ENCODE measurements at places on chromosomes 11 and 22. TPM values are rescaled to one million over a fixed set of nuclear protein-coding genes. Genes with fewer than 3 reads are reported as not detected.

CEP57 gene
- total RNA-seq: 73.2 TPM

C22orf42 gene
- total RNA-seq: not detected

SBF1 gene
- 211 TPM for total RNA-seq

BTBD18 gene
- not detected for total RNA-seq

OR8K1 gene
- total RNA-seq: not detected

APOBEC3F gene
- total RNA-seq: 27.9 TPM

SEC14L6 gene
- not detected for total RNA-seq

GAL3ST3 gene
- total RNA-seq: not detected

P4HA3 gene
- not detected for total RNA-seq

GRCh38 chr22:46661221-46661851, 41.1 kb downstream of the GRAMD4 start:
- H3K36me3 ChIP-seq: no peaks in the 10 kb centered on the region
- DNase-seq: no peak
- H3K27me3 ChIP-seq: no peaks in the 10 kb centered on the region
- H3K27ac ChIP-seq: no peak overlapping the region

DNA sequence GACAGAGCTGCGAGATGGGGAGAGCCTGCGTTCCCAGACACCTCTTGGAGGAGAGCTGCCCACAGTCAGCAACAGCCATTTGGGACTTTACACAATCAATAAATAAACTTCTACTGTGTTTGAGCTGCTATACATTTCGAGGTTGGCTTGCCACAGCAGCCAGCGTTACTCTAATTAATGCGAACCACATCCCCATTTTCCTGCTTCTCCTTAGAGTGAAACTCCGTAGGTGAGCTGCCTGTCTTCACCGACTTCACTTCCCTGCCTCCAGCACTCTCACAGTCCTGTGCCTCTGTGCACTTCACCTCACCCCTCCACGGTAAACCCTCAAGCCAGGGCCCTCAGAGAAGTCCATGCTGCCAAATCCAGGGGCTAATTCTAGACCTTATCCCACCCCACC, 5.9 kb upstream of the SLC22A12 start:
- no peaks in the 10 kb centered on the region for H3K36me3 ChIP-seq
- peaks cover 4% of the 10 kb centered on the region for H3K27me3 ChIP-seq
- no peak overlapping the region for H3K4me3 ChIP-seq
- no peak for DNase-seq

- no peak for DNase-seq
- H3K4me3 ChIP-seq: no peak overlapping the region
- H3K27ac ChIP-seq: no peak overlapping the region
- H3K27me3 ChIP-seq: no peaks in the 10 kb centered on the region
- H3K4me1 ChIP-seq: peaks cover 29% of the 10 kb centered on the region
- peaks cover 47% of the 10 kb centered on the region for H3K36me3 ChIP-seq
Measured at GRCh38 chr22:24331468-24332440, 61.1 kb downstream of the SPECC1L start.

- H3K27ac ChIP-seq: no peak overlapping the region
- no peak overlapping the region for H3K4me3 ChIP-seq
- DNase-seq: no peak
- H3K36me3 ChIP-seq: no peaks in the 10 kb centered on the region
- no peaks in the 10 kb centered on the region for H3K27me3 ChIP-seq
- no peaks in the 10 kb centered on the region for H3K4me1 ChIP-seq
Measured at GRCh38 chr22:33224841-33225240, 166.7 kb upstream of the SYN3 start.

DNA sequence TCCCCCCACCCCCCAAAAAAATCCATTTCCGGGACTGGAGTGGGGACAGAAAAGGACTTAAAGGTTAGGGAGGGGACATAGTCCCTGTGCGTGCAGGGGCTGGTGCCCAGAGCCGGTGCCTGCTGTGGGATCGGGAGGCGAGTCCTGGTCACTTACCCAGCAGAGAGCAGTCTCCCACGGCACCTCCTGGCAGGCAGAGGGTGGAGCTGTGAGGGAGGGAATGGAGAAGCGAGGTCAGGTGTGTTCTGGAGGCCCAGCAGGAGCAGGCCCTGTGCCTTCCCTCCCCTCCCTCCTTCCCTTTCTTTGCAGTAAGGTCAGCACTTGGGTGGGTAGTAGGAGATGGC, 28.4 kb downstream of the SHANK3 start:
- no peaks in the 10 kb centered on the region for H3K36me3 ChIP-seq
- H3K27me3 ChIP-seq: no peaks in the 10 kb centered on the region
- peaks cover 14% of the 10 kb centered on the region for H3K4me1 ChIP-seq
- no peak for DNase-seq

GRCh38 chr11:85764796-85765195, 46.1 kb downstream of the SYTL2 start:
- DNase-seq: no peak
- peaks cover 37% of the 10 kb centered on the region for H3K4me1 ChIP-seq
- no peaks in the 10 kb centered on the region for H3K27me3 ChIP-seq
- peaks cover 27% of the 10 kb centered on the region for H3K36me3 ChIP-seq
- H3K4me3 ChIP-seq: no peak overlapping the region

- H3K27ac ChIP-seq: no peak overlapping the region
- peaks cover 14% of the 10 kb centered on the region for H3K27me3 ChIP-seq
- no peak overlapping the region for H3K4me3 ChIP-seq
- peaks cover 1% of the 10 kb centered on the region for H3K36me3 ChIP-seq
- DNase-seq: no peak
- H3K4me1 ChIP-seq: peaks cover 36% of the 10 kb centered on the region
Measured at GRCh38 chr11:129282634-129283033, 90.5 kb upstream of the ARHGAP32 start.

- DNase-seq: no peak
- H3K27ac ChIP-seq: no peak overlapping the region
- H3K36me3 ChIP-seq: peaks cover 62% of the 10 kb centered on the region
- peaks cover 47% of the 10 kb centered on the region for H3K4me1 ChIP-seq
- H3K4me3 ChIP-seq: no peak overlapping the region
- H3K27me3 ChIP-seq: no peaks in the 10 kb centered on the region
Measured at GRCh38 chr11:102402548-102402947, 50.0 kb downstream of the TMEM123 start.

GRCh38 chr22:38967451-38968450, 10.3 kb downstream of the APOBEC3A start:
- no peak for DNase-seq
- H3K4me1 ChIP-seq: peaks cover 8% of the 10 kb centered on the region
- H3K4me3 ChIP-seq: no peak overlapping the region
- peaks cover 14% of the 10 kb centered on the region for H3K27me3 ChIP-seq
- H3K27ac ChIP-seq: no peak overlapping the region
- H3K36me3 ChIP-seq: no peaks in the 10 kb centered on the region

- H3K27ac ChIP-seq: no peak overlapping the region
- H3K36me3 ChIP-seq: peaks cover 11% of the 10 kb centered on the region
- no peaks in the 10 kb centered on the region for H3K27me3 ChIP-seq
- H3K4me3 ChIP-seq: no peak overlapping the region
- peaks cover 56% of the 10 kb centered on the region for H3K4me1 ChIP-seq
Measured at GRCh38 chr11:110433393-110434333, 3.9 kb downstream of the FDX1 start.

DNA sequence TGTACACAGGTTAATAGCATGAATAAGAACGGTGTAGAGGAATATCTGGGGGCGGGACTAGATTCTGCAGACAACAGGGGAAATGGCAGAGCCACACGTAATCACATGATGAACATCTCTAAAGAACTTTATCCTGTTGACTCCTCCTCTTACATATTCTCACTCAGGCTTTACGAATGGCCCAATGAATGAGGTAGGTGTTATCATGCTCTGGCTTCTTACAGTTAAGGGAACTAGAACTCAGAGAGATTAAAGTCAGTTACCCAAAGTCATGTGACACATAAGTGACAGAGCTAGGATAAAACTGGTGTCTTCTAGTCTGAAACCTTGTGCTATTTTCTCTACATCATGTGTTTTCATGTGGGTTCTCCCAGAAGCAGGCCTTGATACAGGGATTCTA, 49.0 kb upstream of the BMAL1 start:
- H3K27ac ChIP-seq: no peak overlapping the region
- peaks cover 3% of the 10 kb centered on the region for H3K27me3 ChIP-seq
- no peak overlapping the region for H3K4me3 ChIP-seq
- no peak for DNase-seq
- no peaks in the 10 kb centered on the region for H3K4me1 ChIP-seq
- no peaks in the 10 kb centered on the region for H3K36me3 ChIP-seq

GRCh38 chr11:65858681-65859087, 704 bp upstream of the CFL1 start:
- peak overlapping the region; percentile 99 for H3K27ac ChIP-seq
- peaks cover 53% of the 10 kb centered on the region for H3K36me3 ChIP-seq
- H3K27me3 ChIP-seq: no peaks in the 10 kb centered on the region
- H3K4me3 ChIP-seq: peak overlapping the region; percentile 97
- H3K4me1 ChIP-seq: peaks cover 57% of the 10 kb centered on the region
- DNase-seq: no peak

DNA sequence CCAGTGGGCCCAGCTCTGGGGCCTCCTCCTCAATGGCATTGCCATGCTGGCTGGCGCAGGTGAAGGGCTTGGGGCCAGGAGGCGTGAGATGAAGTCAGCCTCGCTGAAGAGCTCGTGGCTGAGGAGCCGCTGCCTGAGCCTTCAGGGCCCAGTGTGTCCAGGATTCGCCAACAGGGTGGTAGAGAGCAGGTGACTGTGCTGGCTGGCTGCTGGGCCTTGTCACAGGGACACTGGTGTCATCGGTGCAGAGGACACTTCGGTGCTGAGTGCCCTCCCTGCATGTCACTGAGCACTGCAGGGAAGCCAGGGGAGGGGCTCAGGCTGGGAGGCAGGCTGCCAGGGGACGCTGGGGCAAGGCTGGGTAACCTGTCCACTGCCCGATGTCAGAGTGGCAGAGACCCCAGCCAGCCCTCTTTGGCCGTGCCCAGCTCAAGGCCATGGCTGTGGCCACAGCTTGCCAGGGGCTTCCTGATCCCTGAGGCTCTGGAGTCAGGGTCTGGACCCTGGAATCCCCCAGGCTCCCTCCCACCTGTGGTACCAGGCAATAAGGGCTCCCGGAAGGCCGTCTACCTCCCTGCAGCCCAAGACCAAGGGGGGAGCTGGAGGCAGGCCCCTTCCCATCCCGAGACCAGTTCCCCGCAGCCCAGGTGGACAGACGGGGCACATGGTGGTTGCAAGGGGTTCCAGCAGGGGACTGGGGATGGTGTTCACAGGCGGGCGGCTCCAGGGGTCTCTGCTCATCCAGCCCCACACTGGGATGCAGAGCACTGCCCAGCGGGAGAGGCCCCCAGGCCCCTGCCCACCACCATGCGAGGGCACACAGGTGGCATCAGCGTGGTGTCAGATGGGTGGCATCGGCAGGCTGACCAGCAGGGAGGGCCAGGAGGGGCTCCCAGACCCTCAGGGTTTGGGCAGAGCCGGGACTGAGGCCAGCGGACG, 63.9 kb downstream of the ARFGAP3 start:
- peaks cover 6% of the 10 kb centered on the region for H3K4me1 ChIP-seq
- no peak for DNase-seq
- H3K27me3 ChIP-seq: no peaks in the 10 kb centered on the region
- H3K36me3 ChIP-seq: peaks cover 3% of the 10 kb centered on the region
- H3K4me3 ChIP-seq: no peak overlapping the region
- H3K27ac ChIP-seq: no peak overlapping the region

GRCh38 chr22:36201630-36202319, at the start of gene APOL4:
Gene APOL4 (minus strand): TSS chr22:36201809. CDS start chr22:36201734, 75 bp downstream.
- H3K4me1 ChIP-seq: peaks cover 35% of the 10 kb centered on the region
- H3K4me3 ChIP-seq: no peak within 1 kb of the TSS
- H3K27ac ChIP-seq: no peak within 1 kb of the TSS

DNA sequence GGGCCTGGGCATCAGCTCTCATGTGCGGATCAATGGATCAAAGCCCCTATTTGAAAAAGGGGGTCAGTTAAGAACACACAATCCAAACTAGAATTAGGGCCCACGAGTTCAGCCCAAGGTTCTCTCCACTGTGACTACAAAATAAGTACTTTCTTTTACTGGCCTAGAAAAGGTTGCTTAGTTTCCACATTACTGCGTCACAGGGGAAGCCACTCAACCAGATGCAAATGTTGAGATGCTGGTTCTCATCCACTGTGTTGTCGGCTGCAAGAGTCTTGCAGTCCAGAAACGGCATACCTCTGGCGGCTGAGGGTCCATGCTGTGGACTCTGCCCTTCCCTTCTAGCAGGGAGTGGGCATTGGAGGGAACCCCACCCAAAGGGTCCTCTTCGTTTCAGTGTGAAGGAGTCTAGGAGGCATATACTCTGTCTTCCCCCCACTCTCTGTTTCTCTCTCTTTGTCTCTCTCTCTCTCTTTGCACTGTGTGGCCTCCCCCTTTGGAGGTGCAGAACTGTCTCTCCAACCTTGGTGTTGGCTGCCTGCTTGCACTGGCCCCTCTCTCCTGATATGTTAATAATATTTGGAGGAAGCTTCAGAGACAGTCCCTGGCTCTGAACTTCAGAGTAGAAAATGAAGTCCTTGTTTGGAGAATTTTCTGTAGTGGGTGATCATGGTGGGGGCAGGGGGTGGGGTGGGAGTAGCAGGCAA, 99.0 kb upstream of the NNMT start:
- no peaks in the 10 kb centered on the region for H3K36me3 ChIP-seq
- H3K4me1 ChIP-seq: peaks cover 32% of the 10 kb centered on the region
- no peak overlapping the region for H3K4me3 ChIP-seq
- no peak overlapping the region for H3K27ac ChIP-seq

DNA sequence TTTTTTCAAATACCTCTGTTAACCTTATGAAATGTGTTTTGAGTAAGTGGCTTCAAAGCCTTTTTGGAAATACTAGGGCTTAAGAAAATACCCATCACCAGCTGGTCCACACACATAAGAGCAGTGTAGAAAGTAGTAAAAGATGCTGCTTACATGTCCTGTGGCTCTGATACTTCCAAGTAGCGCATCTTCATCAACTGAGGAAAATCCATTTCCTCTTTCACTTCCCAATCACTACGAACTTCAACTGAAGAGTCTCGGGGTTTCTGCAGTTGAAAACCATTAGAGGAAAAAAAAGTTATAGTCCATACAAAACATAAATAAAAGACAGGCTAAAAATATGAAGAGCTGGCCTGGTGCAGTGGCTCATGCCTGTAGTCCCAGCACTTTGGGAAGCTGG, 8.5 kb downstream of the EIF3D start:
- no peak for DNase-seq
- no peak overlapping the region for H3K4me3 ChIP-seq
- no peaks in the 10 kb centered on the region for H3K27me3 ChIP-seq
- H3K27ac ChIP-seq: no peak overlapping the region
- peaks cover 5% of the 10 kb centered on the region for H3K4me1 ChIP-seq
- peaks cover 81% of the 10 kb centered on the region for H3K36me3 ChIP-seq

GRCh38 chr11:32379719-32380118, 55.6 kb downstream of the WT1 start:
- H3K4me1 ChIP-seq: no peaks in the 10 kb centered on the region
- no peak overlapping the region for H3K27ac ChIP-seq
- H3K36me3 ChIP-seq: no peaks in the 10 kb centered on the region
- H3K4me3 ChIP-seq: no peak overlapping the region
